Activated CD4-positive, alpha-beta T cell treated with anti-CD3 and anti-CD28 coated beads, Interleukin-2, amount 50 U/mL, for 48 hours (primary cell): ENCODE measurements at places on chromosomes 2 and 18.

- no peak for DNase-seq
Observed at GRCh38 chr2:158779621-158780020, 15.5 kb upstream of the DAPL1 start.

- DNase-seq: no peak
Observed at GRCh38 chr2:44752761-44753160, 188.7 kb upstream of the SIX3 start.

DNA sequence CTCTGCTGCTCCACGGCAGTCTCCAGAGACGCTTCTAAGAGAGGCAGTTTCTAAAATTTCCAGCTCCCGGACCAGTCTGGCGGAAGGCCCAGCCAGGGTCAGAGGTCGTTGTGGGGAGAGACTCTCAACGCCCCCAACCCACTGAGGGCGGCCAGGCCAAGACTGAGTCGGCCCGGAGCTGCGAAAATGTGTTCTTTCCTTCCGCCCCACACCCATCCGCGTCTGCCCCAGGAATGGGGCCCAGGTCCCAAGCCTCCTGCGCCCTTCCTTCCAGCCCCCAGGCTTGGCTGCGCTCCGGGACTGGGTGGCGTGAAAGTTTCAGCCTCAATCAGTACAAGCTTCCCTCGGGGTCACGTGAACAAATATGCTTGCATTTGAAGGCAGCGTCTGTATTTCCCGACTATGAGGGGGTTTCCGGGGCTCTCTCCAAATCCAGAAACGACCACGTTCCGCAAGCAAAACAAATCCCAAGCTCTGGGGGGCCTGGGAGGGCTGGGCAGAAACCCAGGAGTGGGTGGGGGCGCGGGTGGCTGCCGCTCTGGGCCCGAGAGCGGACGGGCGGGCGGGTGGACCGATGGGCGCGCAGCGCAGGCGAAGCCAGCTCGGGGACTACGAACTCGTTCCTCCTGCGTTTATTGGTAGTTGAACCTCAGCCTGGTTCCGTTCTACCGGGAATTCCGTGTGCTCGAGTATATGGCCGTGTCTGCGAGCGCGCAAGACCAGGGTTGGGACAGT is 3.3 kb downstream of the HOXD3 start:
- DNase-seq: no peak

GRCh38 chr2:36511858-36512603 is 85.9 kb downstream of the FEZ2 start:
- DNase-seq: no peak

- no peak for DNase-seq
Observed at GRCh38 chr2:168058675-168059074, 188.7 kb downstream of the STK39 start.

GRCh38 chr2:201110615-201111014 is 5.3 kb upstream of the CFLAR start:
- no peak for DNase-seq

DNA sequence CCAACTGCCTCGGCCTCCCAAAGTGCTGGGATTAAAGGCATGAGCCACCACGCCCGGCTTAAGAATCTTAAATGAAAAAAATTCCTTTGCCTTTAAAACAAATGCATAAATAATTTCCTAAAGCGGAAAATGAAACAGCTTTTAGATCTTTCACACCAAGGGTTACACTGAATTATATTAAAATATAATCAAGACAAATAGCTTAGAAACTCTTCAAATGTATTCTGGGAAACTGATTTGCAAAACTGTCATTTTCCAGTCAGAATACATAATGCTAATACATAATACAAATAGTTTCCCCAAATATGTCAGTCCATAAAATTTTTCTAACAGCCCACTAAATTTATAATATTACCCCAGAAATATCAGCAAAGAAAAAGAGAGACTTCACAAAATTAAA is 68.3 kb upstream of the PGAP1 start:
- no peak for DNase-seq

DNA sequence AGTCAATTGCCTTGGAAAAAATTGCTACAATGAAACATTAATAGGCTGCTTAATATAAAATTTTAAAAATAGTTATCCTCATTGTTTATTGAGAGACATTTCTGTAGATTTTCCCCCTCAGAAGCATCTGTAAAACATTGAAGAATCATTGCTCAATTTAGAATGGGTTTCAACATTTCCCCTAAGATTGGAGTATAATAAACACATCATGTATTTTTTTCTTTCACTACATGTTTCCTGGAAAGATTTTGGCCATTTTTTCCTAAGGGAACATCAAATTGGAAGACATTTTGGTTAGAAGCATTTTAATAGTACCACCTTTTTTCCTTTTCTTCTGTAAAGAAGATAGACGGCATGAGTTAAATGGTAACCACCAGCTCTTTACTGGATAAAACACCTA is 443.2 kb upstream of the SPHKAP start:
- DNase-seq: no peak

DNA sequence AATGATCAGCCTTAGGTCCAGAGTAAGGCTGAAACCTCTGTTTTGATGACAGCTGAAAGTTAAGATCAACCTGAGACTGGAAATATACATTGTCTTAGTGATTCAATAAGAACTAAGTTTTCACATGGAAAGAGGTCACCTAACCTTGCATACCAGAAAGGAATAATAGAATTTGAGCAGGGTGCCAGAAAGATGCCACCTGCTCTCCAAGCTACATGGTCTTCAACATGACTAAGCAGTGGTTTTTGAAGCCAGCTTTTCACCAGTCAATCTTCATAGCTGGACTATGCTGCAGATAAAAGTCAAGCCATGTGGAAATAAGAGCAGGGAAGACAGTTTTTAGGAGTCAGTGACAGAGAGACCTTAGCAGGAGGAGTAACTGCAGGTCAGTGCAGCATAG is 589.4 kb upstream of the SYT4 start:
- DNase-seq: no peak

DNA sequence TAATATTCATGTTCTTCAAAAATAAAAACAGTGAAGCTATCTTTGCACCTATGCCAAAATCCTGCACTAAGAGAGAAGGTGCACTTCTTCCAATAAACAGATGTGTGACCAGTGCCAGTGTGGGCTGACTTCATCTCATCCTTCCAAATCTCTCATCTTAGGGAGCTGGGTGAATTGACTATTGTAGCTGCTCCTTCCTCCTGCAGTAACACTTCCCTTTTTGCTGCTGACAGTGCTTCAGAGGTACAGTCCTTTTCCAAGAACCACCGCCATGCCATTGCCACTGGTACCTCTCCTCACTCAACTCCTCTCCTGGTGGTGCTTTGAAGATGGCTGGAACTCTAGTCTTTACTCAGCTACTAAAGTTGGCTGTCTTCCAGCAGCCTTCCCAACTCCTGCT is 42.1 kb upstream of the ARHGAP25 start:
- DNase-seq: no peak

- DNase-seq: no peak
Observed at GRCh38 chr2:183034806-183035205, 3.5 kb downstream of the NCKAP1 start.

DNA sequence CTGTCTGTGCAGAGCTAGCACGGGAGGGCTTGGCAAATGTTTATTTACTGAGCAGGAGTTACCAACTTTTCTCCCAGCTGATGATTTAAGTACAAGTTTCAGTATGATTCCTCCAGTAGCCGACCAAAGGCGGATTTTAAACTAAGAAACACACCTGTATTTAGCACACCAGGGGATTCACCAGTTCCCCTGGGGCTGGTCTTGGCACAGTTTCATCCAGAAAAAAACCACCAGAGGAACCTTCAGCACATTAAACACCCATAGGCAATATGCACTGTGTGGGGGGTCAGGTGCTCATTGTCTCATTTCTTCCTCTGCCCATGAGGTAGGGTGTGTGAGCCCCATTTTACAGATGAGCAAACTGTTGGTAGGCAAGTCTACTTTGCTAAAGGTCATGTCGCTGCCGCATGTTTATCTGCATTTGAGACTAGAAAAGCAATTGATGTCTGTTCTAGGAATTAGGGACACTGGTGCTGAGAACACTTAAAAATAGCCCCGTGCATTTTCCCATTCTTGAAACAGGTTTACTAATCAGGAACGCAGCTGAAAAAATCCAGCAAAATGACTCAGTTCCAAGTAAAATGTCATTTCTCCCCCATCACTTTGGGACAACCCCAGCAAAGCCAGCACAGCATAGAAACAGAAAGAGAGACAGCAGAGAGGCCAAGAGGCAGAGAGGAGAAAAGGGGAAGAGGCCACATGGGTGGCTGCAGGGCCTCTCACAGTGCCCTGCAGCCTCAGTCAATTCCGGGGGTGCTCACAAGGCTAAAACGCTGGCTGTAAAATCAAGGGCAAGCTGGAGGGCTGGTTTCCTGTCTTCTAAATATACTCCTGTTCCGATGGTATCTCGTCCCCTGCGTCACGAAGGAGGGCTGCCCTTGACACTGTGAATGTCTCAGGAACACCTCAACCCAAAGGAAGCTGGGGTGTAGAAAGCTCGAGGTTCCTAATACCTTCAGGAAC is 166.8 kb upstream of the ID2 start:
- DNase-seq: peak; percentile 65

GRCh38 chr2:176130147-176130956 is 847 bp downstream of the HOXD8 start:
- no peak for DNase-seq

DNA sequence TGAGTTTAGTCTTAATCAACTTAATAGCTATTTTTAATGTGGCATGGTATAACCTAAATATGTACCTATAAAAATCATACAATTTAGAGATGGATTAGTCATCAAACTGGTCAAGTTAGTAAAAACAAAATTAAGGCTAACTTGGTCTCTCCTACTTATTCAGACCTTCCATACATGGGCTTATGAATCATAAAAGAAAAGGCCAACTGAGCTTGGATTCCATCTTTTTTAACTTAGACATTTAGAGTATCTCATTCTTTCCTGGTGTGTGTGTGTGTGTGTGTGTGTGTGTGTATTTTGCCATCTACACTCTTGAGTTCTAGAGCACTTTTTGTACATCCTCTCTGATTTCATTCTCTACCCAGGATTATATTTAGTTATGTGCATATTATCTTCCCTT is 637.5 kb downstream of the PLCL1 start:
- DNase-seq: no peak

GRCh38 chr2:46317094-46317486 is 19.9 kb downstream of the EPAS1 start:
- DNase-seq: no peak

- no peak for DNase-seq
Observed at GRCh38 chr2:238868616-238869292, 20.9 kb downstream of the TWIST2 start.

DNA sequence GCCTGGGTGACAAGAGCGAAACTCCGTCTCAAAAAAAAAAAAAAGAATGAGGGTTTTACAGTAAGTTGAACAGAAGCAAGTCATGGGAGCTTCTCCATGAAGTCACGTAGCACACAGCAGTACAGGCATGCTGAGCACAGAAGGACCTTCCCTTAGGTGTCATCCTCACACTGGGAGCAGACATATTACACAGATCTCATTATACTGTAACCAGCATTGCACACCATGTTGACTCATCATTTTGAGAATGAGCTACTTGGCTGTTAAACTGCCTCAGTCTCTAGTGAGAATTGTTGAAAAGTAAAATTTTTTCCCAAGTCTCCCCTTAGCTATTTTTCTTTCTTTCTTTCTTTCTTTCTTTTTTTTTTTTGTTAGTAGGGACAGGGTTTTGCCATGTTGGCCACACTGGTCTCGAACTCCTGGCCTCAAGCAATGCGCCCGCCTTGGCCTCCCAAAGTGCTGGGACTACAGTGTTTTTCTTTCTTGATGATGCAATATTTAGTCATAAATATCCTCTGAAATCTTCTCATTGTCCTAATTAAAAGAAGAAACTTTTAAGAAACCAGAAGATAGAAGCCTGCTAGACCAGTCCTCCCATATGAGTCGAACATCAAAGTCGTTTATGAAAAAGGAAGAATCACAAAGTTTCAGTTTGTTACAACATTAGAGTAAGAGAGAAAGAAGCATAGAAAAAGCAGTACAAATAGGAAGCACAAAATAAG is 37.9 kb upstream of the PPP1CB start:
- no peak for DNase-seq

GRCh38 chr2:223051693-223052289 is at the start of gene KCNE4:
Gene KCNE4, plus strand, starts transcription at chr2:223052190. Its CDS starts 641 bp downstream, at chr2:223052831.
- no peak for DNase-seq

DNA sequence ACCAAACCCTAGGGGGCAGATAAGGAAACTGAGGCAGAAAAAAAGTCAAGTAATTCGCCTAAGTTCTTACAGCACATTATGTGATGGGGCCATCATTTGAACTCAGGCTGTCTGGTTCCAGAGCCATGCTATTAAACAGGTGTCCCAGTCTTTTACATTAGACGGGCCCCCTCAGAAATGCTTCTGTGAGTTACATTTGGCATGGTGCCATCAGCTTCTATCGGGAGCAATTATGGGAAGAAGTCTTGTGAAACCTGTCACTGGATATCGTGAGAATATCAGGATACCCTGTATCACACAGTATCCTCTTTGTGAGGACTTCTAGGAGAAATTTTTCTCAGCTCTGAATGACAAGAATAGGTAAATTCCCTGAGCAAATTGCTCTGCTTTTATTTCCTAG is 143.7 kb upstream of the NOSTRIN start:
- DNase-seq: no peak

DNA sequence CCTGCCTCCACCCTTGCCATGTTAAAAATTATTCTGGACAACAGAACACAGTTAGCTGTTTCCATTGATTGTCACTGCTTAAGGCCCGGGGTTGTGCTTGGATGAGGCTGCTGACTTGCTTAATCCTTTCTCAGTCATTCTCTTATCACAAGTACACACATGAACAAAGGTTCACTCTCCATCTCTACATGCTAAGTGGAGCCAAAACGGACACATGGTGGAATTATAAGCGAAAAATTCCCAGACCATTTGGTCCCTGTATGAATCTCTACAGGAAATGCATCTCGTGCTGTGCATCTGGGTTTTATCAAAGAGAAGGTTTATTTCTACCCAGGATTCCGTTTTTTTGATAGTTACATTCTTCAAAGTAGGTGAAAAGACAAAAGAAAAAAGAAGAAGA is 177.5 kb upstream of the ETAA1 start:
- DNase-seq: no peak

DNA sequence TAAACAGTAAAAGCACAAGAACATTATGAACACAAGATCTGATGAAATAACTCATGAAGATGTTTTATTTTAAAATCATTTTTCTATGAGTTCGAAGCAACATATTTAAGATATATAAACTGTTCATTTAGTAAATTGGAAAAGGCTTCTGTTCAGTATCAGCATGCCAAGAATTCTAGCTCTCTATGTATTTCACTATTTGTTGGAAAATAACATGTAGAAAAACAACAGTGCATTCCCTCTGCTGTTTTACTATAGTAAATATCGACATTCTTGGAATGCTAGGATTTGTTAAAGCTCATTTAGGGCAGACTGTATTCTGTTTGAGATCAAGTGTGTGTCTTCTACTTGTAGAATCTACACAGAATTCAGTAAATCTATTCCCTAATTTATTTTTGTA is 750.2 kb downstream of the CCDC85A start:
- DNase-seq: no peak

DNA sequence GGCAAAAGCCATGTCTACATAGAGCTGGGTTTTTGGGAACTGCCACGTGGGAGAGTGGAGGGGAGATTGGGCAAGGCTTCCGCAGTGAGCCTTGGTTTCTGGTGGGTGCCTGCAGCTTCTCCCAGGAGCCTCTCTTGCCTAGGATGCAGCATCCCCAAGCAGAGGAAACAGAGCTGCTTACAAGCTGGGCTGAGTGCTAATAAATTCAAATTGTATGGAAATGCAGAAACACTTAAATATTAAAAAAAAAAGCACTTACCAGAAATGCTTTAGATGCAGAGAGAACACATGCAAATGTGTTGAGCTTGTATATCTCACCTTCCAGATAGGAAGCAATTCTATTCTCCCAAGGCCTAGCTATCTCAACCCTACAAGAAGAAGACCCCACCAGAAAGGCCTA is 96.0 kb upstream of the ST3GAL5 start:
- DNase-seq: no peak

- no peak for DNase-seq
Observed at GRCh38 chr2:210445116-210445707, 31.3 kb downstream of the LANCL1 start.
